Lower lobe of right lung (tissue), 2 donors: ENCODE measurements at places on chromosomes 16 and 17.

DNA sequence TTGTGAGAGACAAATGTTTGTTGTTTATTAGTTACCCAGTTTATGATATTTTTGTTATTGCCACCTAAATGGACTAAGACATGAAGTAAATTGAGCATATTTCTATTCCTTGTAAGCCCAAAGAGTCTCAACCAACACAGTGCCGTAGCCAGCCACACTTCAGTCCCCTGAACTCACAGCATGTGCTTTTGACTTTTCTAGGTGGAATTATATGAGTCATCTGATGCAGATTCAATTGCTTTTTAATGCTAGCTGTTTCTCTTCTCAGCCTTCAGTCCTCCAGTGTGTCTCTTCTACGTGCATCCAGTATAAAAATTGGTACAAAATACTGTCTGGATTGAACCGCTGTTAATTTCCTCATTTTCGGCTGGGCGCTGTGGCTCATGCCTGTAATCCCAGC is 39.0 kb downstream of the IQCK start:
- DNase-seq = no peak

DNA sequence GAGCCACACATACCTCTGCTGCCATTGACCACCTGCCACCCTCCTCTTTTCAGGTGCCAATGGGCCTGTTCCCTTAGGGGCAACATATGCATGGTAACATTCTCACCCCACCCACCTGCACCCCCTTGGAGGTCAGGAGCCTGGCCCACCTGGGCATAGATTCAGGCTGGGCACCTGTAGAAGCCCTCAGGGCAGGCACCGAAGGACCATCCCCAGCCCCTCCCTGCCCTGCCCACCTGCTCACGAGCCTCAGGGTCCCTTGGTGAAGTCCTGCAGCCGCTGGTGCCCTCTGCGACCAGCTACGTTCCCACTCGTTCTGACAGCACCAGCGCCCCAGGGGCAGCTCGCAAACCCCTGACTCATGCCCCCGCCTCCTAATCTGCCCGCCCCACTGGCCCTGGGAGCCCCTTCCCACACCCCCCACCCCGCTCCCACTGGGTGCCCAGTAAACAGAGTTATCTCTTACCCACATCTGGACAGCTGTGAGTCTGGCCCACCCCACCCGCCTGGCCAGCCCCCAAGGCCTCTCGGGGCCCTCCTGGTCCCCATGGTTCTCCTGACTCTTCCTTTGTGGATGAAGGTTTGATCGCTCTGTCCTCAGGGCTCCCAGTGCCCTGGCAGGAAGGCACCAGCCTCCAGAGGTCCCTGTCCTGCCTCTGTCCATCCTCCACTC is at the start of gene SLC4A1:
SLC4A1 (minus strand) TSS at position 318 of the 673 bp plus-strand sequence. CDS start 5,269 bp downstream, outside the sequence.
- DNase-seq = no peak

DNA sequence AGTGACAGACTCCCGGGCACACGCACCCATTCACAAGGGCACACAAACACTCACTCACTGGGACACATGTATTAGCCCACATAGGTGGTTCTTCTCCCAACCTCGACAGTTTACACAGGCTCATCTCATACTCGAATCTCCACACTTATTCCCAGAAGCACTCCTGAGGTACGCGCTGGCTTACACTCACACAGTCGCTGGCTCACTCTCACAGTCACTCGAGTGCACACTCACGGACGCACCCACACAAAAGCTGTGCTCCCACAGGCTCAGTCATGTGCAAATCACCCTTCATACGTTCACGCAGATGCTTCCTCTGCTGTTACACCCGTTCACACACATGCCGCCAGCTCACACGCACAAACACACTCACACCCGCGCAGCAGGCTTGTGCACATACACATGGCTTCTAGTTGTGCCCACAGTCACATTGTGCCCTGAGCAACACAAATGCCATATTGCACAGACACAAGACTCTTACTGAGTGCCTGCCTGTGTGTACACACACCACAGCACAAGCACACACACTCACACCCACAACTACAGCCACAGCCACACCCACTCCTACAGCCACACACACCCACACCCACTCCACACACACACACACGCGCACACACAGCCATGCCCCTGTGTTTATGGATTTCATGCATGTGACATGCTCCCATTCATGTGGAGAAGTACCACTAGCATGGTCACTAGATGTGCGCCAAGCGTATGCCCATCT is 8.4 kb upstream of the PRR29 start:
- DNase-seq = peak; percentile 22

- DNase-seq = no peak
These were observed 1.4 kb upstream of the SP6 start for GRCh38 chr17:47852113-47852949.

DNA sequence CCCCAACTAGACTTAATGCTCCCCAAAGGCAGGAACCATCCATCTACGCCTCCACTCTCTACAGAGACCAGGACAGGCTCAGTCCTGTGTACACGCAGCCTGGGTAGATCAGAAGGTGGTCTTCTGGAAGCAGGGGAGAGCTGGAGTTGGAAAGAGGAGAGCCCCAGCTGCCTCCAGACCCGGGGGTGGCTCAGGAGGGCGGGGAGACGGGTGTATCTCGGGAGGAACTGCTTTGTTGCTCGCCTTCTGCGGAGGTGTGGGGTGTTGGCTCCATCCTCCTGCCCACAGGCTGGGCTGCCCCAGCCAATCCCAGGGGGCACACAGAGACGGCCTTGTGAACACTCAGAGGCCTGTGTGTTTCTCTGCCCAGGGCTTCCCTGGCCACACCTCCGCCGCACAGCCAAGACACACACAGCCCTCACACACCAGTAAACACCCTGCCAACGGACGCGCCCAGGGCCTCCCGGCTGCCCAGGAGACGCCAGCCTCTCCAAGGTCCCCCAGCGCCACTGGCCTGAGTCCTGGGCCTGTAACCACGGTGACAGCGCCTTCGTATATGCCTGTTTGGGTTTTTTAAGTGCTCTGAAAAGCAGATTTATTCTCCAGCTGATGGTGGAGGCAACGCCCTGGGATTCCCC is 143.4 kb upstream of the CDC42EP4 start:
- peak; percentile 55 for DNase-seq

DNA sequence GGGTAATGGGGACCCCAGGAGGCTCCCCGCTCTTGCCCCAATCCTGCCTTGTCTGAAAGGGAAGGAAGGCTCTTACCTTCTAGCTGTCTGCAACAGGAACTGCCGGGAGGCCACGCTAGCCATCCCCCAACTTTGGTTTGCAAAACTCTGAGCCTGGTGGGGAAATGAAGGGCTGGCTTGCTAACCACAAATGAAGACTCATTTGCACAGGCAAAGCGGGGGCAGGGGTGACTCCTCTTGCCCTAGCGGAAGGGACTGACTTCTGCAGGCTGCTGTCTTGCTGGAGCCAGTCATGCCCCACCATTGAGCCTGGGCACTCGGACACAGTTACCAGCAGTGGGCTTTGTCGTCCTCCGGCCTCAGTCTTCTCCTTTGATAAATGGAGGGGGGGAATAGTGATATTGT is 52.6 kb downstream of the PLCG2 start:
- DNase-seq = peak; percentile 89

DNA sequence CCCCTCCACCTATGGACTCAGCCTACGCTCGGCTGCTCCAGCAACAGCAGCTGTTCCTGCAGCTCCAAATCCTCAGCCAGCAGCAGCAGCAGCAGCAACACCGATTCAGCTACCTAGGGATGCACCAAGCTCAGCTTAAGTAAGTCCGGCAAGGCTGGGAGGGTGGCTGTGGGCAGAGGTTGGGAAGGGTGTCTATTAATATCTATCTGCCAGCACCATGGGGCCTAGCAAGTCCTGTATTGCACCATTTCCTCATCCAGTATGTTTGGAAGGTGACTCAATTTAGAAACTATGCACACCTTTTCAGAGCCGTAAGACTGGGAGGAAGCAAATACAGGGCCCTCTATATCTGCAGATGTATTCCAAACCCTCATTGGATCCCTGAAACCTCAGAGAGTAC is 45.0 kb upstream of the ARHGAP44 start:
- no peak for DNase-seq

- DNase-seq = no peak
These were observed 43.1 kb upstream of the HAPSTR1 start for GRCh38 chr16:9048302-9048700.

GRCh38 chr17:35254107-35254773 is 11.4 kb downstream of the SLFN5 start:
- DNase-seq = peak; percentile 53

DNA sequence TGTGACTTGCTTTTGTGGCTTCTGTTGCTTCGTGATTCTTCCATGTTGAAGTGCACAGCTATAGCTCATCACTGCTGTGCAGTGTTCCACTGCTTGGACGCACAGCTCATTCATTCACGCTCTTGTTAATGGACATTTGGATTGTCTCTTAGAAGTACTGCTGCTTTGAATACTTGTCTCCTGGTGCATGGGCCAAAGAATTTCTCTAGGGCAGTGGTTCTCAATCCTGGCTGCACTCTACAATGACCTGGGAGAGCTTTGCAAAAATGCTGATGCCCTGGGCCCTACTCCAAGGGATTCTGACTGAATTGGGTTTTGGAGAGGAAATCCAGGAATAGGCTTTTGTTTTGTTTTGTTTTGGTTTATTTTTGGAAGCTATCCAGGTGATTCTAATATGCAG is 20.0 kb downstream of the CCL17 start:
- no peak for DNase-seq

DNA sequence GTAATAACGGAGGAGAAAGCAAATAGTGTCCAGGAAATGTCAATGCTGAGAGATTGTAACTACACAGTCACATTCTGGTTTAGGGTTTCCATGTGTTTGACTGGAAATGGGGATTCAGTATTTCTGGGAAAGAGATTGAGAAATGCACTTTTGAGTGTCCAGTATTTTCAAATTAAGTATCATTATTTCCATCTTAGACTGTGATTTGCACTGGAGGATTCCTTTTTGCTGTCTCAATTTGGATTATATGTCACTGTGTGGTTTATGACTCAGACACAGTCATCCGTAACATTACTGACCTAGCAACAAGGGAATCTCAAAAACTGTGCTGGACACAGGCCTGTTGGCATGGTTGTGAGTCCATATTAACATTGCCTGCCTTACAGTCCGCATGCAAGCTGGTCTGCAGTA is 681.4 kb downstream of the CDH11 start:
- DNase-seq = no peak

DNA sequence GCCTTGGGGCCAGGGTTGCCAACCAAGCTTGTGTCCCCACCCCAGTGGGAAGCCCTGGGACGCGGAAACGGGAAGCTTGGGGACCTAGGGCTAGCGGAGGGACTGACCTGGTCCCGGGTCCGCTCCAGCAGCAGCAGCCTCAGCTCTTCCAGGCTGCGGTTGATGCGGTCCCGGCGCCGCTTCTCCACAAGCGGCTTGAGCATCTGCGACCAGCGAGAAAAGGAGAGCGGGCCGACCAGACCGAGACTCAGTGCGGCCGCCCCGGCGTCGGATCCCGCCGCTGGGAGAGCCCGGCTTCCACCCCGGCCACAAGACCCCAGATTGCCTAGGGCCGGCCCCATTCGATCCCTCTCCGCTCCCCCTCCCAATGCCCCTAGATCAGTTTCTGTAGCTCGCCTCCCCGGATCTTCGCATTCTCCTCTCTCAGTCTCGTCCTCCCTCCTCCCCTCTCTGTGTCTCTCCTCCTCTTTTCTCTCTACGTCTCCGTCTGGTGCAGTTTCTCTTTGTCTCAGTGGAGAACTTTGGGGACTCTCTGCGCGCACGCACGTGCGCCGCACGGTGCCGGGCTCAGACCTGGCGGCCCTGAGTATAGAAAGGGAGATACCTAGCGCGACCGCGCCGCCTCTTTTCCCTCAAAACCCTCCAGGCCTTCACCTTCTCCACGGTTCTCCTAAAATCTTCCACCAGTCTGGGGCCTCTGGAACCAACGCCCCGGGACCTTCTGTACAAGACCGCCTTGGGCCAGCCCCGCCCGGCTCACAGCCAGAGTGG is 797 bp downstream of the HES7 start:
- no peak for DNase-seq

DNA sequence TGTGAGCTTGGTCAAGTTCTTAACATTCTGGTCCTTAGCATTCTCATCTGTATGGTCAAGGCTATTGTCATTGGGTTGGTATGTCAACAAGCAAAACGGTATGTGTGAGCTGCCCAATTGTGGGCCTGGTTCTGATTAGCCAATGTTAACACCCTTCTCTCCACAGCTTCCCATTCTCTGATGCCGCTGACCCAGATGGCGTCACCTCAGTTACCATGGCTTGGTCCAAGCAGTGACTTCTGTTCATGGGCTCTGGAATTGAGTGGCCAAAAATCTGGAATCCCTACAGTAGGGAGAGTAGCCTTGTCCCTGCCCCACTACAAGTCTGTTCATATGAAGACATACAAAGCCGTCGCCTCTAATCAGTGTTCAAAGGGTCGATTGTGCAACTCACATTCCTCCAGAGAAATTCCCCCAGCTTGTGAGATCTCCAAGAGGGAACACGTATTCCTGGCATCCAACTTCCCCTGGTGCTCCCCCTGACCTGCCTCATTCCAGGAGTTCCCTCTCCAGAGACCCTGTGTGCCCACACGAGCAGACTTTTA is 15.8 kb downstream of the TMEM98 start:
- DNase-seq = no peak

- DNase-seq = no peak
These were observed 20.5 kb downstream of the ERCC4 start for GRCh38 chr16:13940397-13940933.

DNA sequence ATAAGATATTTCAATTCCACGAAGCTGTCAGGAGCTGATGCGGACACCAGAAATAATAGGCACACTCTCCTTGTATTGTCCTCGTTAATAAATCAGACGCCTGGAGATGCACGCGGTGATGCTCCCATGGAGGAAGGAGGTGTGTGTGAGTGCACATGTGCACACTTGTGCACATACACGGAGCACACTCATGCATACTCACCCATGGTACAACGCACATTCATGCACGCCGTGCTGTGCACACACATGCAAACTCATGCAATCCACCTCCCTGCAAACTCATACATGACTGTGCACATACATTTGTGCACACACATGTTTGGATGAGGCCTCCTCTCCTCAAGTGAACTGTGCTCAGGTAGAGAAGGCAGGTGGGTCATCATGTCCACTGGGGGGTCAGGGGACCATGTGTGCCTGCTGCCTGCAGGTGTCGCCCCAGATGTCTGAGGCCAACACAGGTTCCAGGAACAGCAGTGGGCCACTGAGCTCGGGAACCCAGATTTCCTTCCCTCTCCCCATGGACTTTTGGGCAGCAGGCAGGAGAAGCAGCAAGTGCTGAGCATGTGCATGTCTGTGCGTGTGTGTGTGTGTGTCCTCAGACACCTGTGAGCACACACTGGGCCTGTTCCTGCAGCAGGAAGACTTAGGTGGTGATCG is 165.3 kb downstream of the SDK2 start:
- no peak for DNase-seq

DNA sequence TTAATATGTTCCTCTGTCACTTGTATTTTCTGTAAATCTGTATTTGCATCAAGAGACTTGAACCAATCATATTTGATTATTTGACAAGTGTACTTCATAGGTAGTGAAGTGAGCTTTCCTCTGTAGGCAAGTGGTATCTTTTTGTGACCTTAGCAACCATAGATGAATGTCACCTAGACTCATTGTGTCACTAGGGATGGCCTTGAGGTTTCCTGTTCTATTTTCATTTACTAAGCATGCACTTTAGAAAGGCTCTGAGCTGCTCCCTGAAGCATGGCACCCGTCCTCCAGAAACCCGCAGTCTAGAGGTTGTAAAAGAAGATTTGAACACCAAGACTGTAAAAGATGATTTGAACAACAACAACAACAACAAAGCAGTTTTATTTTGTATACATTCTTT is 151.7 kb downstream of the PRKCB start:
- DNase-seq = no peak
